AG09319 (cell line): ENCODE measurements at places on chromosomes 11 and 22.

DNA sequence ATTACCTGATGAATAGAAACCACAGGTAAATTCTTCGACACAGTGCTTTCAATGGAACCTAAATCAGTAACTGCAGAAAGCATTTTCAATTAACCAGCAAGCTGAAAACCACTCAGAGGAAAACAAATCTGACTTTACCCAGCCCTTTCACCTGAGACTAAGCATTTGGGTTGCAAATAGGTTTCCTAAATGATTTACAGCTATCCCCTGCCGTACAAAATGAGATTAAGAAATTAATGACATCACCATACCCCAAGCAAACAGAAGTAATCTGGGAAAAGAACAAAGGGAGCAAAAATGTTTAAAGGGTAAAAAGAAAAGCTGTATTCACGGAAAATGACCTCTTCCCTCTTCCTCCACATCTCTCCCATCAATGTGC, 584 bp downstream of the NOX4 start:
- DNase-seq: no peak

- DNase-seq: no peak
Observed at GRCh38 chr11:66932543-66932942, 25.6 kb downstream of the PC start.

DNA sequence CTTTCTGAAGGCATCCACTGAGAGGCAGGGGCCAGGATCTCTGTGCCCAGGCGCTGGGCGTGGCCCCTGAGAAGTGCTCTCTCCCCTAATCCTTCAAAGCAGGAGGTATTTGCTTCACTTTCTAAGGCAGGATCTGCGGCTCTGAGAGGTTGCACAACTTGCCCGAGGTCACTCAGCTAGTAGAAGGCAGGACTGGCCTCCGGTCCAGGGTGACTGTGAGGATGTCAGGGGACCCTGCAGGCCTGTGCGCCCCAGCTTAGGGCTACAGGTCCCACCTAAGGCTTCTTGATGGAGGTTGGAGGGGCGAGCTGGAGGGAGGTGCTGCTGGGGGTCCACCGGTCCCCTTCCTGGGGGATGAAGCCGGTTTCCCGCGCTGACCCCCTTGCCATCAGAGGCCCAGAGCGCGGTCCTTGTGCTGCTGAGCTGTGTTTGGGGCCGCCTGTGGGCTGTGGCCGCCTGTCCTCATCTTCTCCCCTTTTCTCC, 979 bp downstream of the SMIM38 start:
- no peak for DNase-seq

DNA sequence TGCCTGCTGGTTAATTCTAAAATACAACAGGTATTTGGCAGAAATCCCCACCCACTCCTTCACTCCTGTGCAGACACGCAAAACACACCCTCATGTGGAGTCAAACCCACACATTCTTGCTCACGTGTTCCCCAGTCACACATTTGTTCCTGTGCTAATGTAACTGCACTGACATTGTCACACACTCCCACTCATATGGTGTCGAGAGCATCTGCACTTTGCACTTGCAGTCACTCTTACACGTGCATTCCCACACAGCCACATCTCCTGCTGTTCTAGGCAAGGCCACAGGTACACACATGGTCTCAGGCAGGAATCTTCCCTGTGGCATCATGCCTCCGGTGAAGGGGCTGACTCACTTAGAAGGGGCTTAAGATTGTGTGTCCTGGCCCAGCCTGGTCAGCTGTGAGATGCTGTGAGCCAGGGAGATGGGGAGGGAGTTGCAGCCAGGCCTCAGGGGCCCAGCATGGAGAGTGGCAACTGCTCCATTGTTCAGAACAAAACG, 395.0 kb downstream of the TENM4 start:
- no peak for DNase-seq

- no peak for DNase-seq
Observed at GRCh38 chr11:128201801-128202200, 385.6 kb downstream of the ETS1 start.

DNA sequence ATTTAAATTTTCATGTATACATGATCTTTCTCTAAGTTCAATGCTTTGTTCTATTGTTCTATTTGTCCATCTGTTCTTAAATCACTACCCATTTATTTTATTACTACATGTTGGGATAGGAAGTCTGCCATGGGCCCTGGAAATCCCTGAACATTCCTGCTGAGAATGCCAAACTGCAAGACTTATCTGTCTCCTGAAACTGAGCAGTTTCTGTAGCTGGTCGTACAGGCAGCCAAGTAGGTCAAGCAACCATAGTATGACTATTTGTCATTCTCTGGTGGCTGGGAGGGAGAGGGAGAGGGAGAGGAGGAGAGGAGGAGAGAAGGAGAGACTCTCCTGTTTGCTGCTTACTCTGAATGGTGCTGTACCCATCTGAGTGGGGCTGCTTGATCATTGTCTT, 82.8 kb upstream of the SNX19 start:
- DNase-seq: no peak

GRCh38 chr11:6410695-6411430, 8.0 kb downstream of the APBB1 start:
- DNase-seq: no peak

DNA sequence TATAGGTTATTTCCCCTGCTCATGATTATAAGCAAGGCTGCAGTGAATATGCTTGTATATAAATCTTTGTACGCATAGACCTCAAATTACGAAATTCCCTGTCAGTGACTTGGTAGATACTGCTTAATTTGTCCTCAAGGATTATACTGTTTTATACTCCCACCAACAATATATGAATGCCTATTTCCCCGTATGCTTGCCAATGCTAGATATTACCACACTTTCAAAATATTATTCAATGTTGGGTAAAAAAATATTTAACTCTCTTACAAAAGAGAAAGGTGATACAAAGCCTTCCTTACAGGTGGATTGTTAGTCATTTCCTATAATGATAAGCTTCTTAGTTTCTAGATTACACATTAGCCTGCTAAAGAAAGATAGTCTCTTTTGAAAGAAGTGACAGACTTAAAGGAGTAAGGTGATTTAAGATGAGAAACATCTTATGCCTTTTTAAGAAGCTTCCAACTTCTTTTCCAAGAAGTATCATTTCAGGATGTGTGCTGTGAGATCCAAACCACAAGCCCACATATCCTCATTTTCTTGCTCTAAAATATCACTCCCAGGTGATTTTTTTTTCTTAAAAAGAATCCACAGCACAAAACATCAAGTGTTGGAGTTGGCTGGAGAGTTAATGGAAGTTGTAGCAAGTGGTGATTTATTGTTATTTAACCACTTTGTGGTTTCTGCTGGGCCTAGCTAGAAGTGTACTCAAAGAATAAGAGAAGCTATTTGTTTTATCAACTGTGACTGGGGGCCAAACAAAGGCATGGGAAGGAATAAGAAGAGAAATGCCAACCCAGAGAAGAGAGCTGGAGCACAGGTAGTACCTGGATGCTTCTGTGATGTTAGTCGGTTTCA, 59.2 kb downstream of the BARX2 start:
- no peak for DNase-seq
